ENCODE measurements at places on chromosomes 2 and 18. TPM values are rescaled to one million over a fixed set of nuclear protein-coding genes. Genes with fewer than 3 reads are reported as not detected.

The REG1B gene
- not detected for total RNA-seq

The DSG1 gene
- total RNA-seq = not detected

The KCNK3 gene
- not detected for total RNA-seq

The SERPINB13 gene
- not detected for total RNA-seq

The EPC2 gene
- total RNA-seq = 22.8 TPM

The RND3 gene
- not detected for total RNA-seq

The PTPN18 gene
- total RNA-seq = 25.3 TPM

The UGT1A8 gene
- not detected for total RNA-seq

The FSHR gene
- not detected for total RNA-seq

The GPR17 gene
- not detected for total RNA-seq
